ENCODE measurements at places on chromosomes 2 and 18. TPM values are rescaled to one million over a fixed set of nuclear protein-coding genes. Genes with fewer than 3 reads are reported as not detected.

KATNAL2 gene
- 2.3 TPM for total RNA-seq

AMER3 gene
- total RNA-seq: not detected

PLGLB1 gene
- 0.44 TPM for total RNA-seq

PCARE gene
- total RNA-seq: not detected

ME2 gene
- 29.7 TPM for total RNA-seq

Measured in A549 treated with AZD2906 at 1 μM for 4 hours (cell line).